Nephron progenitor cell (in vitro differentiated cells): ENCODE measurements at places on chromosomes 3 and 15.

- no peak for DNase-seq
Measured at GRCh38 chr15:33971811-33972210, 3.5 kb downstream of the CHRM5 start.

DNA sequence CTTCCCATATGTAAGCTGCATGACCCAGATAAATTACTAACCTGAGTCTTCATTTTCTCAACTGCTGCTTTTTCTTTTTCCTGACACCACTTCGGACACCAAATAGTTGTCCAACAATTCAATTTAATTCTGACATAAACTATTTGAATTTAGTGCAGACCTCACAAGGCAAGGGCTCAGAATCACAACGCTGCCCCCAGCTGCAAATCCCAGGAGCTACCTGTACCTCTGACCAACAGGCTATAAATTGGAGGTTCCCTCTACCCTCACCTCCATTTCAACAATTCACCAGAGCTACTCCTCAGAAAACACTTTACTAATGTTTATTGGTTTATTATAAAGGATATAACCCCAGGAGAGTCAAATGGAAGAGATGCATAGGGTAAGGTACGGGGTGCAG is 737.6 kb downstream of the NTRK3 start:
- DNase-seq: no peak

DNA sequence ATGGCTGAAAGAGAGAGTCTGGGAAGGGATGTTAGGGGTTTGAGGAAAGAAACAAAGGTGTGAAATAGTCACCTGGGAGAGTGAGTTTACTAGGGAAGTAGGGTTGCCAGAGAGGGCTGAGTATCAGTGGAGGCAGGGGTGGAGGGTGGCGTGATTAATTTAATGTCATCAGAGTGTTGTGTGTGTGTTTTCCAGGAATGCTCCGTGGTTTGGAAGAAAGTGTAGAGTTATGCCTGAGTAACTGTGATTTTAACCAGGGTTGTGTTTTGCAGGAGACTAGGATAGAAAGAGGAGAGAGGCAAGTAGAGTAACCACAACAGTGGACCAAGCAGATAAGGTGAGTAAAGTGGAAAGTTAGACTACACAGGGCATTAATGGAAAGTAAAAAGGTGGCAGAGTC is 27.2 kb downstream of the PLD1 start:
- DNase-seq: no peak

- DNase-seq: no peak
Measured at GRCh38 chr15:100429116-100429728, 87.4 kb upstream of the ADAMTS17 start.

DNA sequence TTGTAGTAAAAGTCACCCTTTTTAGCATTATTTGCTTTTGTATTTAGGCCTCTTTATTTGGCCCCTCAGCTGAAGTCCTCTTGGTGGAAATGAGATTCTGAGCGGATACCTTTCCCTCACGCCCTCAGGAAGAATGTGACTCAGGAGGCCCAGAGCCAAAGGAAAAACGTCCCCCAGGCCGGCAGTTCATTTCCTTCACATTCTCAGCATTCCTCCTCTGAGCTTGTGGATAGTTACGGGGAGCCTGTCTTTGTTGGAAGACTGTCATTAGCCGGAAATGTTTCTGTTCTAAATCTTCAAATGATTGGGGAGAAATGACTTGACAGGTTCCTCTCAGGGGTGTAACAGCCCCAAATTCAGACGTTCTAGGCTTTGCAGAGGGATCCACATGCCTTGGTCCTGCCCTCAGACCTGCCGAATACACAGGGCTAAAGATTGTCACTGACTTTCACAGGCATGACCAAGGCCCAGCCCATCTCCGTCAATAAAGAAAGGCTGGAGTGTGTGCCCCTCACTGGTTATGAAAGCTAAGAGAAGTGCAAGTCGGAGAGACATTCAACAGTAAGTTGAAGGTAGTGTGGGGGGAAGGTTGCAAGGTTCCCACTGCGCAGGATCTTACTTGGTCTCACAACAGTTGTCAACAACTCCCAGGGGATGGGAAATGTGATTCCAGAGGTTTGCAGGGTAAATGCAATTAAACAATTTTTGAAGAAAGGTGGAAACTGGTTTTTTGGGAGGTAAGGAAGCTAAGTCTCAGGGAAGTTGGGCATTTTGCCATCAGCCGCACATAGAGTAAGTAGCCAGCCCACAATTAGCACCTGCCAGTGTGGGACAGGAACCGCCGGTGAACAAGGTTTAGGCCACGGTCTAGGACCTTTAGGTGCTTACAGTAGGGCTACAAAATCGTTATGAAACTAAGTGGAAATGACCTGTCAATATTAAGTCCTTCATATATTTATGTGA is 39.7 kb upstream of the MYZAP start:
- DNase-seq: peak; percentile 46

- DNase-seq: peak; percentile 72
Measured at GRCh38 chr15:41661518-41662225, 1.5 kb downstream of the MGA start.

GRCh38 chr3:37887062-37887461 is 25.4 kb downstream of the CTDSPL start:
- DNase-seq: no peak

DNA sequence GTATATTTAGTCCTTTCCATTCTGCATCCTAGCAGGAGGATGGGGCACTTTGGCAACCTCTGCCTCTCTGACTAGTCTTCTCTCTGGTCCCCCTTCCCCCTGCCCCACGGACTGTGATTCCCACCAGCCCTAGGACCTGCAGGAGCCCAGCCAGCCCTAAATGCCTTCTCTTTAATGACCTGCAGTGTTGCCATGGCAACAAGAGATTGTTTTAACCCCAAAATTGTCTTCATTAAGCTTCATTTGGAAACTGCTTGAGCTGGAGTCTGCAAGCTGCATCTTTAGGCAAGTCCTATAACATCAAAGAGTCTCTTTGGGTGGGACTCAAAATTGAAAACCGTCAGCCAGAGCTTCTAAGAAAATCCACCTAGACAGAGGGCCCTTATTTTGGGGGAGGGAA is 59.7 kb upstream of the ANKRD34C start:
- DNase-seq: no peak

GRCh38 chr3:182349951-182350517 is 443.3 kb upstream of the ATP11B start:
- no peak for DNase-seq

- DNase-seq: peak; percentile 45
Measured at GRCh38 chr3:77038930-77039605, 831 bp upstream of the ROBO2 start.

GRCh38 chr3:84959470-84960271 is 882 bp downstream of the CADM2 start:
- DNase-seq: peak; percentile 29

- no peak for DNase-seq
Measured at GRCh38 chr3:185936273-185936629, 1.6 kb downstream of the TRA2B start.

DNA sequence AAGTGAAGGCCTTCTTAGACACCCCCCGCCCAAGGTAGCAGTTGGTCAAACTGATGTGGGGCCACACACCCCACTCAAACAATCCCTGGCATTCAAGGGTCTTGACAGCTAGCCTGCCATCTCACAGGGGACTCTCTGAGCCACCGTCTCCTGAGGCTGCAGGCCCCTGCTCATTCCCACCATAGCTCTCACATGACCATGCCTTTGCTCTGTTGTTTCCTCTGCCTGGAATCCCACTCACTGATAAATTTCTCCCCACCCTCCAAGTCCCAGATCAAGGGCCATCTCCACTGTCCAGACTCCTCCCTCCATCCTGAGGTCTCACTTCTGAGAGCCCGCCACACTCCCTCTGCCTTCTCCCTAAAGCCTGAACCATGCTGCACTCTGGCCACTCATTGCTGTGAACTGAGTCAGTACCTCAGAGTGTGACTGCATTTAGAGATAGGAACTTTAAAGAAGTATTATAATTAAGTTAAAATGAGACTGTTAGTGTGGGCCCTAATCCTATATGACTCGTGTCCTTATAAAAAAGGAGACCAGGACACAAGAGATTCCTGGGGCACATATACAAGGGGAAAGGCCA is 10.0 kb downstream of the WNT7A start:
- no peak for DNase-seq

DNA sequence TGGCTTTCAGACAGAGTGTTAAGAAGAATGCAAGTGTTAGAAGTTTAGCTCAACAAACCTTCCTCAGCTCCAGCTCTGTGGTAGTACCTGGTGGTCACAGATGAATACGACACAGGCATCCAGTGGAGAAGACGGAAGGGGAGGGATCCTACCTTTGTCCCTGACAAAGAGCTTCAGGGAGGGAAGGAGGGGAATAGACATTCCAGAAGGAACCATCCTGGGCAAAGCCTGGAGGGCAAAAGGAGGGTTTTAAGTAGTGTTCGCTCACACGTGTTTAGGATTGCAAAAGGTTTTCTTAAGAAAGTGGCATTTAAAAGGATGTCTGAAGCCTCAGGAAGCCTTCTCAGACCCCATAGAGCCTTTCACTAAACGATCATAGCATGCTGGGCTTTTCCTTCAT is 2.8 kb downstream of the CHCHD4 start:
- no peak for DNase-seq

- no peak for DNase-seq
Measured at GRCh38 chr3:197000211-197000610, 29.4 kb downstream of the MELTF start.

- DNase-seq: no peak
Measured at GRCh38 chr3:52998771-52999513, 46.9 kb downstream of the SFMBT1 start.

DNA sequence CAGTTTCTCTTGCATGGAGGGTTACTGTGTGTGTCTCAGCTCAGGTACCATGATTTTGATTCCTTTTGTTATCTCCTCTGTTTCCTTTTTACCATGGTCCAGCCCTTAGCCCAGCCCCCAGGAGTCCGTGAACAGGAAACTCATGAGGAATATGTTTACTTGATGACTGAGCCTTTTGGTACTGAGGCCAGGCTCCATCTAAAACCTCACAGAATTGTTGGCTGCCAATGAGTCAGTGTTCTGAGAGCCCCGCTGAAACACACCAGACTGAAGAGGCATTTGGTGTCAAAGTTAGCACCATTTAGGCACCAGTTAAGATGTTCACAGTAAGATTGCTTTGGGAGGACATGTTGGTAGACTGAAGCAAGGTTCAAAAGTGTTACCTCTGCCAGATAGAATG is 80.9 kb downstream of the DGKG start:
- DNase-seq: no peak

DNA sequence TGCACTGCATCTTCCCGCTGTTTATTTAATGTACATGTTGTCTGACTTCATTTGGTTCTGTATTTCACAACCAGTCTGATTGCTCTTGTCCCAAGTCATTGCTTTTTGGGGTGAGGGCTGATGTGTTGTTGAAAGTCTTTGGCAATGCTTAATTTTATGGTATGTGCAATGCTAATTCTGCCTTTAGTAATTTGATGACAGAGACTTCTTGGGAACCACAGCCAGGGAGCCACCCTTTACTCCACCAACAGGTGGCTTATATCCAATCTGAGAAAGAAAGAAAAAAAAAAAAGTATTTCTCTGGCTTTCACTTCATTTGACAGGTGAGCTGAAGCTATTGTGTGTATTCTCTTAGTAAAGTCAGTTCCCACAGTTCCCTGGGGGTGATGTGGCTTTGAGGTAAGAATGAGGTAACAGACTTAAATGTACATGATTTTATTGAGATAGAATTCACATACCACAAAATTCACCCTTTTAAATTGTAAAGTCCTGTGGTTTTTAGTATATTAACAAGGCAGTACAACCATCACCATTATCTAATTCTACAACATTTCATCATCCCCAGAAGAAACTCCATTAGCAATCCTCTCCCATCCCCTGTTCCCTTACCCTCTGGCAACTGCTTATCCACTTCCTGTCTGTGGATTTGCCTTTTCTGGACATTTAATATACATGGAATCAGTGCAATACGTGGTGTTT is 97.3 kb downstream of the SLCO3A1 start:
- no peak for DNase-seq

DNA sequence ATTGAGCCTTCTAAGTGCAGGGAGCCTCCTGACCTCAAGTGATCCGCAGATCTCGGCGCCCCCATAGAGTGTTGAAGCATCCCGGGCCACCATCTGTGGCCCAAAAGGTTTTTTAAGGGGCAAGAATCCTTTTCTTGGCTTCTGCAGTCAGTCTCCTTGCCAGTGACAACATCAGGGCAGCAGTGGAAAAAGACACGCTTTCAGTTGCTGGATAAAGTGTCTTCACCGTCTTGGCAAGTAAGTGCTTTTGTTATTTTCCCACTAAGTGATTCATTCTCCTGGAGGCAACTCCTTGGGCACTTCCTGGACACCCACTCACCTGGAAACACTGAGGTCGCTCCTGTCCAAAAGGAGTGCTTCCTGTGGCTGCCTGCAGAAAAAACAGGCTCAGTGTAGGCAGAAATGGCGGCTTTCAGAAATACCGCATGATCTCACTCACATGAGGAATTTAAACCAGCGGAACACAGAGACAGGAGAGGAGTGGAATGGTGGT is 71.7 kb upstream of the ABHD2 start:
- no peak for DNase-seq

DNA sequence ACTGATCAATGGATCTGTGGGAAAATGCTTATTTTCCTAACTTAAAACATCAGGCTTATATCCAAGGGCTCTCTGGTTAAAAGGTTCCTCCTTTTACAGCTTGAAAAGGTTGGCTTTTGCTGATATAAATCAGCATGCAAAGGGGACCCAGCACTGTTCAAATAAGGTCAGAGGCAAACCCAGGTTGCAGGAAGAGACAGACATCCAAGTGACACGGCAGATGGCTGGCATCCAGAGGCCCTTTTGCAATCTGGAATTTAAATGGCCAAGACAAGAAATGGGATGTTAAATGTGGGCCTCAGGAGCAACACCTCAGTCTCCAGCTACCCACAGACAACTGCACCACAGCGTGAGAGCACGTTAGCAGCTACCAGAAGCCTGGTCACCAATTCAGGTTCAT is 6.3 kb downstream of the SH3BP5 start:
- no peak for DNase-seq

DNA sequence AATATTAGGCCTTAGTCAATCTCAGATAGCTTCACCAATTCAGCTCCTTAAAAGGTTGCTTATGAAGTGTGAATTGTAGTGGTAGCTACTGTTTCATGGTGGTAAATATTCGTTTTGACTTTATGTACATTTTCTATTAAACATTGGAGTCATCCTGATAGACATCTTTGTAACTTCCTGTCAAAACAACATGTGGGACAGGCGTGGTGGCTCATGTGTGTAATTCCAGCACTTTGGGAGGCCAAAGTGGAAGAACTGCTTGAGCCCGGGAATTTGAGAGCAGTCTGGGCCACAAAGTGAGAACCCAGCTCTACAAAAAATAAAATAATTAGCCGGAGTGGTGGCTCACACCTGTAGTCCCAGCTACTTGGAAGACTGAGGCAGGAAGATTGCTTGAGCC is 2.0 kb upstream of the TRIM59 start:
- DNase-seq: no peak

DNA sequence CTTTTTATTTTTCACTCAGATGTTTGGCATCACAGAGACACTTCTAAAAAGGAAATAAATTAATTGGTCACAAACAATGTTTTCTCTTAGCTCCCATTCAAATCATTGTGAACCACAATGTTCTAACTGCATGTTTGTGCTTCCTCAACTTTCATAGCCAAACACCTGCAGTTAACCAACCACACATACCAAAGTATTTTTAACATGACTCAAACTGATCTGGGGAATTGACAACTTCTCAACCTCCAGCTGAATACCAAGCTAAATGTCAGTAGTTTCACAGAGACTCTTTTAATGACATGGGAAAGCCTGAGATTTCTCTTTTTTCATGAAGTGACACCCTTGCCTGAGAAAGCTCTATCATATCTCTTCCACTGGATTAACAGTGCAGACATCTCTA is 217.9 kb upstream of the MME start:
- no peak for DNase-seq

GRCh38 chr15:82936966-82937711 is 15.4 kb downstream of the HOMER2 start:
- no peak for DNase-seq

GRCh38 chr15:50302581-50302980 is 37.1 kb upstream of the HDC start:
- no peak for DNase-seq

- no peak for DNase-seq
Measured at GRCh38 chr3:45890405-45890804, 4.1 kb downstream of the CCR9 start.
